CD14-positive monocyte (primary cell): ENCODE measurements at places on chromosomes 4 and X. TPM values are rescaled to one million over a fixed set of nuclear protein-coding genes. Genes with fewer than 3 reads are reported as not detected.

GRCh38 chr4:77699731-77700210 is 94.2 kb downstream of the CXCL13 start:
- no peaks in the 10 kb centered on the region for H3K27me3 ChIP-seq
- DNase-seq: no peak
- H3K4me1 ChIP-seq: no peaks in the 10 kb centered on the region
- H3K4me3 ChIP-seq: no peak overlapping the region
- no peak overlapping the region for H3K27ac ChIP-seq
- no peaks in the 10 kb centered on the region for H3K36me3 ChIP-seq

GRCh38 chr4:566508-567295 is 9.4 kb downstream of the TMEM271 start:
- H3K27ac ChIP-seq: no peak overlapping the region
- H3K27me3 ChIP-seq: no peaks in the 10 kb centered on the region
- H3K36me3 ChIP-seq: no peaks in the 10 kb centered on the region

The MAGEB2 gene
- not detected in 2 replicates for polyA plus RNA-seq

The GATA1 gene
- polyA plus RNA-seq: not detected

DNA sequence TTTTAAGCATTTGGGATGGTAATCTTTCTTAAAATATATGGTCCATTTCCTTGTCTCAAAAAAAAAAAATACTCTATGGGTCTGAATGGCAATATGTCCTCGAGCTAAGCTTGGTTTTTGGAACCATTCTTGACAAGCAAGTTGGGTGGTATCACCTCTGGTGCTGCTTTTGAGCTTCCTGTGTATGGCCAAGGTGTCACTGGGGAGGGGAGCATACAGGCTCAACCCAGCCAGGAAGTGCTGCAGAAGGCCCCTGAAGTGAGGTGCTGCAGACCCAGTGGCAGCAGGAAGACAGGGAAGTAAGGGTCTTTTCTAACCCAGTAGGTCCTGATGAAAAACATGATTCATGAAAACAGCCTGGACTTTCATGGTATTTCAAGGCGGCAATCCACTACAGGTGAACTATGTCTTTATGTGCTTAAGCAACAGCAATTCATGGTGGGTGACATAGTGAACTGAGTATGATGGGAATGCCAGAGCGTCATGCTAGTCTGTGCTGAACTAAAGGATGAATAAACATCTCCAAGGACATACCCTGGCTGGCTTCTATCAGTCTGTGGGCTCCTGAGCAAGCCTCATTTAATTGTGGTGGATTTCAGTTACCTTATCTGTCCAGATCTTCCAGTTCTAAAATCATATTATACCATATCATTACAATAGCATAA is 15.1 kb downstream of the TRAPPC2 start:
- H3K27me3 ChIP-seq: no peaks in the 10 kb centered on the region
- H3K27ac ChIP-seq: no peak overlapping the region
- H3K36me3 ChIP-seq: peaks cover 40% of the 10 kb centered on the region
- no peak for DNase-seq
- no peak overlapping the region for H3K4me3 ChIP-seq

DNA sequence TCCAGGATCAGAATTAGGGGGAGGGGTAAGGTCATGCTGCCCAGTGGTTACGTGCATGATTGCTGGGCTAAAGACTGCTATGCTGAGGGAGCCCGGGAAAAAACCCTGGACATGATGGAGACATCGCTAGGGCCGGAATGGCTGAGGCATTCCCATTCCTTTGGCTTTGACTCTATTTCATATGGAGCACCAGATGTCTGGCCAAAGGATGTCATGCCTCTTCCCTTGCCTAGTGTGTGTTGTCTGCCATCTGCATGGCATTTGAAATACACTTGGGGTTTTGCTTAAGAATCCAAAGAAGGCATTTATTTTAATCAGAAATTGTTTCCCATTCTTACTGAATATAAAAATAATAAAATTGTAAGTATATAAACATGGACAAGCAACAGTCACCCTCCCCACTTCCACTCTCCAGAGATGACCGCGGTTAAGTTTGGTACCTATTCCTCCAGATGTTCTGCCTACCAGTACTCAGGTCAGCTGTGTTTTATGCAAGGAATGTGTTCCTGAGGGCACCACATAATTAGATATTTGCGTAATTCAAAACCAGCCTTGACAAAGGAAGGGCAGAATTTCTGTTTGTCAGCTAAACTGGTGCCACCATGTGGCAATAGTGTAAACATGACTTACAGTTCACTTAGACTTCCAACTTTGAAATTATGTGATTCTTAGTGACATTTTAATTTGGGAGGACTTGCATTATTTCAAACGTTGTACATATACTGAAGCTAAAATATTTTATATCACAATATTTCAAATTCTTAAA is 105.9 kb downstream of the CT47B1 start:
- no peaks in the 10 kb centered on the region for H3K27me3 ChIP-seq
- no peaks in the 10 kb centered on the region for H3K36me3 ChIP-seq
- H3K4me1 ChIP-seq: peaks cover 12% of the 10 kb centered on the region
- H3K4me3 ChIP-seq: no peak overlapping the region
- H3K27ac ChIP-seq: no peak overlapping the region

DNA sequence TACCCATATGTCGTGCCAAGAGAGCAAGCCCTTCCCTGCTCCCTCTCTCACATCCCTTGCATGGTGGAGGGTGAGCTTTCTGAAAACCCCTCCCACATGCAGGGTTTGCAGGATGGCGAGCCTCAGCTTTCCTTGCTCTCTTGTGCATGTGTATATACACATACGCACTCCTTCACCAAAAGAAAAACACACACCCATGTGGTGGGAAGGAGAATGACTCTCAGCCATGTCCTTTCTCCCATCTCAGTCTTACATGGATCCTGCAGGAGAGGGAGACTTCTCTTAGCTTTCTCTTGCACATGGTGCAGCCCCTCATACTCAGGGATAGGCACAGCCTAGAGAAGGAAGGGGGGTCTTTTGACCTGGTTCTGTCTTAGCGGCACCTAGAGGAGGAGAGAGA is 81.1 kb downstream of the CLCN5 start:
- no peak overlapping the region for H3K27ac ChIP-seq
- H3K27me3 ChIP-seq: no peaks in the 10 kb centered on the region
- H3K4me3 ChIP-seq: no peak overlapping the region
- peaks cover 31% of the 10 kb centered on the region for H3K4me1 ChIP-seq

- DNase-seq: no peak
- no peak overlapping the region for H3K4me3 ChIP-seq
- no peak overlapping the region for H3K27ac ChIP-seq
- H3K4me1 ChIP-seq: no peaks in the 10 kb centered on the region
Observed at GRCh38 chrX:112688242-112688641, 8.5 kb upstream of the LHFPL1 start.

The IRAK1 gene
- polyA plus RNA-seq: 109 and 129 TPM in 2 replicates
